ENCODE measurements at places on chromosomes 2 and 18. TPM values are rescaled to one million over a fixed set of nuclear protein-coding genes. Genes with fewer than 3 reads are reported as not detected.

- no peak overlapping the region for H3K27ac ChIP-seq
- H3K27me3 ChIP-seq: peaks cover 91% of the 10 kb centered on the region
- H3K4me1 ChIP-seq: peaks cover 22% of the 10 kb centered on the region
- DNase-seq: no peak
- no peak overlapping the region for H3K4me3 ChIP-seq
Observed at GRCh38 chr2:152571048-152571766, 146.1 kb downstream of the PRPF40A start.

GRCh38 chr18:11520536-11520935 lies 88.9 kb upstream of the SLC35G4 start:
- no peak overlapping the region for H3K4me3 ChIP-seq
- no peaks in the 10 kb centered on the region for H3K27me3 ChIP-seq
- no peaks in the 10 kb centered on the region for H3K36me3 ChIP-seq
- no peak for DNase-seq

GRCh38 chr2:53252115-53252514 lies 515.5 kb upstream of the CHAC2 start:
- no peaks in the 10 kb centered on the region for H3K36me3 ChIP-seq
- no peak overlapping the region for H3K27ac ChIP-seq
- H3K4me1 ChIP-seq: no peaks in the 10 kb centered on the region

DNA sequence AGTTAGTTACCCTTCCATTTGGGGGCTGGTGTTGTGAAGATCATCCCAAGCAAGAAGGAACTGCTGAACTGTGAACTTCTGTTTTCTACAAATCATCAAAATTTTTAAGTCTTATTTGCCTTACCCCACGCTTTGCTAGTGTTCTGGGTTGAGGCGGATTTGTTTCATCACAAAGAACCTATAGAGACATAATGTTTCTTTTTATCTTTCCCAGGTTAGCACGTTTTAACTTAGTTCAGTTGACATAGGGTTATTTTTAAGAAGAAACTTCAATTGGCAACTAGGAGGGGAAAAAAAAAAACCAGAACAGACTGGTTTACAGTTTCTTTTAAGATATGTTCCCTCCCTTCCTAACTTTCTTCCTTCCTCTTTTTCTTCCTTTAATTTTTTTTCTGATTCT lies 31.1 kb upstream of the CERS6 start:
- no peak overlapping the region for H3K27ac ChIP-seq
- H3K36me3 ChIP-seq: no peaks in the 10 kb centered on the region
- H3K4me3 ChIP-seq: no peak overlapping the region
- no peaks in the 10 kb centered on the region for H3K27me3 ChIP-seq
- DNase-seq: no peak

The GPR155 gene
- 3.5 TPM for total RNA-seq

- peaks cover 21% of the 10 kb centered on the region for H3K4me1 ChIP-seq
- H3K36me3 ChIP-seq: no peaks in the 10 kb centered on the region
- peaks cover 86% of the 10 kb centered on the region for H3K27me3 ChIP-seq
- no peak overlapping the region for H3K27ac ChIP-seq
- no peak for DNase-seq
Observed at GRCh38 chr2:176161825-176162626, 4.9 kb downstream of the HOXD3 start.

The MATN3 gene
- not detected for total RNA-seq

Data from esophagus squamous epithelium (tissue), 5 donors.